ENCODE measurements at places on chromosomes 13 and 19. TPM values are rescaled to one million over a fixed set of nuclear protein-coding genes. Genes with fewer than 3 reads are reported as not detected.

The HOOK2 gene
- 24.9 TPM for total RNA-seq

The ZNF432 gene
- total RNA-seq: 6.1 TPM

The ZNF610 gene
- 4.9 TPM for total RNA-seq

The PSG3 gene
- total RNA-seq: 0.29 TPM

The PSG1 gene
- total RNA-seq: 2.0 TPM

All from glomerular endothelial cell (primary cell).